ENCODE measurements at places on chromosomes 12 and 14.
A peak's percentile ranks its signal among the peaks of the same experiment; 100 is the strongest.

- no peak for DNase-seq
Observed at GRCh38 chr14:23181946-23182345, 1.5 kb downstream of the SLC7A8 start.

- no peak for DNase-seq
Observed at GRCh38 chr14:75807667-75808360, 146.8 kb downstream of the TTLL5 start.

DNA sequence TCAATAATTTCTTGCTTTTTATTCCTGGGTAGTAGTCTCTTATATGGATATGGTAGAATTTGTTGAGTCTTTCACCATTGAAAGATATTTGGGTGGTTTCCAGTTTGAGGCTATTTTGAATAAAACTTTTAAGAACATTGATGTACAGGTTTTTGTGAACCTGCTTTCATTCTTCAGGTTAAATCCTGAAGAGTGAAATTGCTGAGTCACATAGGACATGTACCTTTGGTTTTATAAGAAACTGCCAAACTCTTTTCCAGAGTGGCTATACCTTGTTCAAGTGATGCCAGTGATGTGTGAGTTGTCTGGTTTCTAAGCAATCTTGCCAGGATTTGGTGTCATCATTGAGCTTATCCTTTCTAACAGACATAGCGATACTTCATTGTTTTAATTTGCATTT lies 184.6 kb upstream of the PZP start:
- DNase-seq, result no peak

DNA sequence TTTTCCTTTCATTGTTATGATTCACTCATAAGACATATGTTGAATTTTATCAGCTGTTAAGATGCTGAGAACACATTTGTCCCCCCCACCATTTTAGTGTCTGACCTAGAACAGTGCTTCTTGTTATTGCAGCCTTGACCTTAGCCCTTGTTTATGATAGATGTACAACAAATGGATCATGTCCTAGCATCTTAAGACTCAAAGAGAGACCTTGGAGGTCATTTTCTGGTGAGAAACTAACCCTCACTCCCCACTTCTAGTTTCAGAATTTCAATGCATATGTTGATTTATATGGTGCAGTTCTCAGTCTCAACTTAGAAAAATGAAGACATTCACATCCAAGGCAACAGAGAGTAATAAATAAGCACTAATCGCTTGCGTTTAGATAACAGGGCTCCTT lies 391.2 kb downstream of the AEBP2 start:
- DNase-seq, result no peak

- no peak for DNase-seq
Observed at GRCh38 chr12:81502912-81503695, 256.0 kb downstream of the PPFIA2 start.

GRCh38 chr12:5076761-5077160 lies 33.1 kb downstream of the KCNA5 start:
- DNase-seq, result no peak

DNA sequence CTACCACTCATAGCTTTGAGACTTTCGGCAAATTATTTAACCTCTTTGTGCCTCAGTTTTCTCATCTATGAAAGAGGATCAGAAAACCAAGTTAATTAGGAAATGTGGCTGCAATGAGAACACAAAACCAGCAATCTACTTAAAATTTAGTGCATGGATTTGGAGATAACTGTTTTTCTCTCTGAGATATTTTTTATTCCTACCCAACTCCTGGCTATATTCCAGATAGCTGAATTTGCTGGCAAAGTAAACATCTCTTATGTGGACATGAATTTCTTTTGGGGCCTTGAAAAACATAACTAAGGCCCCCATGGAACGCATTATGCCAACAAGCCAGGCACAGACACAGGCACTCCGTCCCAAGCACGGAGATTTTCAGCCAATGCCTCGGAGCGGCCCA lies 53.4 kb upstream of the FOXN3 start:
- no peak for DNase-seq

GRCh38 chr14:101242442-101243385 lies 318.6 kb upstream of the DIO3 start:
- DNase-seq, result no peak

- DNase-seq, result no peak
Observed at GRCh38 chr12:130562716-130563115, 153.4 kb downstream of the RIMBP2 start.

DNA sequence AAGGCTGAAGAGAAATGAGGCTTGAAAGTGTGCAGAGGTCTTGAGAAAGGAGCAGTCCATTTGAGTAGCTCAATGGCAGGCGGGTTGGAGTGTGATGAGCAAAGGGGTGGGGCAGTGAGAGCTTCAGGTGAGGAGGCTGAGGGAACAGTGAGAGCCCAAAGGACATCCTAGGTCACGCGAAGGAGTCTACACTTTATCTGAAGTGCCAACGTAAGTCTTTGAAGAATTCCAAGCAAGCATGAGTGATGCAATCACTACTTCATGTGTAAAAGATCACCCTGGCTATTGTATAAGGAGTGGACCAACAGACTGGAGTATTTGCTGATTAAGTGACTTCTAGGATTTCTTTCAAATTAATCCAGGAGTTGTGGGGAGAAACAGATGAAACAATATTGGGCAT lies 159.9 kb upstream of the HIF1A start:
- no peak for DNase-seq

DNA sequence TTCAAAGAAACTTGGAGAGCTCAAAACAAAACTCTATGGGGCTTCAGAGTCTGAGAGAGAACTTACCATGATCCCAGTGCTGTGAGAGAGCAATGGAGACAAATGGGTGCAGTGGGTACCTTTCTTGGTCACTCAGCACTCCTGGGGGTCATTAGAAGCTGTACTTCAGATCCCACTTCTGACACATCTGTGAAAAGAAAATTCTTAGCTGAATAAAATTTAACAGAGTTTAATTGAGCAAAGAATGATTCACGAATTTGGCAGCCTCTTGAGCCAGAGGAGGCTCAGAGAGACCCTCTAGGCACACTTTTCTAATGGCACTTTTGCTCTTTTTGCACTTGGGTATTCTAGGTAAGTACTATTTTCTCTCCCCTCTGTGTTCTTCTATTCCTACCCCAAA lies 96.8 kb upstream of the SYT10 start:
- no peak for DNase-seq

DNA sequence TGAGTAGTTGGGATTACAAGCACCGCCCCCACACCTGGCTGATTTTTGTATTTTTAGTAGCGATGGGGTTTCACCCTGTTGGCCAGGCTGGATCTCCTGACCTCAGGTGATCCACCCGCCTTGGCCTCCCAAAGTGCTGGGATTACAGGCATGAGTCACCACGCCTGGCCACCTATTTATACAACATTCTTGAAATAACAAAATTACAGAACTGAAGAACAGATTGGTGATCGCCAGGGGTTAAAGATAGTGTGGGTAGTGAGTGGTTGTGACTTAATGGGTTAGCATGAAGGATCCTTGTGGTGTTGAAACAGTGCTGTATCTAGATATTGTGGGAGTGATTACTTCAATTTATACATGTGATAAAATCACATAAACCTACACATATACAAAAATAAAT lies 7.4 kb downstream of the GLIPR1L1 start:
- no peak for DNase-seq

GRCh38 chr12:110561471-110562201 lies 21.5 kb downstream of the PPTC7 start:
- DNase-seq, result no peak

DNA sequence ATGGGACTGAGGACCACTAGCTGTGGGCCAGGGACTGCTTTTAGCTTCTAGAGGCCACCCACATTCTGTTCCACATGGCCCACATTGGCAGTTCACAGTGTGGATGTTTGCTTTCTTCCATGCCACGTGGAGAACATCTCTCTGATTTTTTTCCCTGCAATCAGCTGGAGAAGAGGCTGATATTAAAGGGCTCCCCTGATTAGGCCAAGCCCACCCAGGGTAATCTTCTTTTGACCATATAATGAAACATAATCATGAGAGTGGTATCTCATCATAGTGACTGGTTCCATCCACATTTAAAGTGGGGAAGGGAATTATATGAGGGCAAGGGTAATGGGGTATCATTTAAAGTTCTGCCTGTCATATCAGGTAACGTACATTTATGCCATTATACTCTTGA lies 15.8 kb downstream of the DAAM1 start:
- DNase-seq, result no peak

DNA sequence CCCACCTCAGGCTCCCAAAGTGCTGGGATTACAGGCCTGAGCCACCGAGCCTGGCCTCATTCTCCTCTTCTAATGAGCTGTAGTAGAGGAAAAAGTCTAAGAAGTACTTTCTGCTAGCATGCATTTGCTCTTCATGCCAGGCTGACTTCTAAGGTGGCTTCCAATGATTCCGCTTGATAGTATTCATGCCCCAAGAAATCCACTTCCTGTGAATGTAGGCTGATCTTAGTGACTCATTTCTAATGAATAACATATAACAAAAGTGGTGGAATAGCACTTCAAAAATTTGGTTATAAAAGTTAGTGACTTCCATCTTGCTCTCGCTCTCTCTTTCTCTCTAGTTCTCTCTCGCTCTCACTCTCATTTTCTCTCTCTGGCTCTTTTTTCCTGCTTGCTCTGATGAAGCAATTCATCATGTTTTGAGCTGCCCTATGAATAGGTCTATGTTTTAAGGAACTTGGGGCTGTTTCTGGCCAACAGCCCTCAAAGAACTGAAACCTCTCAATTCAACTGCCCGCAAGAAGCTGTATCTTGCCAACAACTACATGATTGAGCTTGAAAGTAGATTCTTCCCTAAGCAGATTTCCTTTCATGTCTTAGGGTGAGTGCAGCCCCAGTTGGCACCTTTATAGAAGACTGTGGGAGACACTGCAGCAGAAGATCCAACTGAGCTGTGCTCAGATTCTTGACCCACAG lies 282.9 kb downstream of the RMST start:
- no peak for DNase-seq

- DNase-seq, result no peak
Observed at GRCh38 chr12:42237853-42238239, 202 bp downstream of the YAF2 start.

DNA sequence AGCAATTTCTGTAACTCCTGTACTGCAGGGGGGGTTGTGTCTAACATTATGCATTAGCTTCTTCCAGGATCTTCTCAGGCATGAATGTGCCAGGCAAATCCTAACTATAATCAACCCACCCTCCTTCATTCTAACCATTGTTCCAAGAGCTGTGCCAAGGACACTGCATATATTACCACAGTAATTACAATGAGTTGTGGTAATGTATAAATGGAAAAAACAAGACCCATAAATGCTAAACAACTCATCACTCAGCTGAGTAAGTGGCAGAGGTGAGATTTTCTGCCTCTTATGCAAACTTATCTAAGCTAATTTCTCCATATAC lies 80.6 kb downstream of the PRKD1 start:
- DNase-seq, result no peak

GRCh38 chr12:76060111-76060510 lies 24.4 kb downstream of the NAP1L1 start:
- DNase-seq, result no peak

- no peak for DNase-seq
Observed at GRCh38 chr14:60165547-60165876, 314 bp upstream of the DHRS7 start.

GRCh38 chr12:127893895-127894609 lies 372.9 kb upstream of the TMEM132C start:
- peak; percentile 24 for DNase-seq

- no peak for DNase-seq
Observed at GRCh38 chr12:85350356-85350755, 70.3 kb downstream of the ALX1 start.

DNA sequence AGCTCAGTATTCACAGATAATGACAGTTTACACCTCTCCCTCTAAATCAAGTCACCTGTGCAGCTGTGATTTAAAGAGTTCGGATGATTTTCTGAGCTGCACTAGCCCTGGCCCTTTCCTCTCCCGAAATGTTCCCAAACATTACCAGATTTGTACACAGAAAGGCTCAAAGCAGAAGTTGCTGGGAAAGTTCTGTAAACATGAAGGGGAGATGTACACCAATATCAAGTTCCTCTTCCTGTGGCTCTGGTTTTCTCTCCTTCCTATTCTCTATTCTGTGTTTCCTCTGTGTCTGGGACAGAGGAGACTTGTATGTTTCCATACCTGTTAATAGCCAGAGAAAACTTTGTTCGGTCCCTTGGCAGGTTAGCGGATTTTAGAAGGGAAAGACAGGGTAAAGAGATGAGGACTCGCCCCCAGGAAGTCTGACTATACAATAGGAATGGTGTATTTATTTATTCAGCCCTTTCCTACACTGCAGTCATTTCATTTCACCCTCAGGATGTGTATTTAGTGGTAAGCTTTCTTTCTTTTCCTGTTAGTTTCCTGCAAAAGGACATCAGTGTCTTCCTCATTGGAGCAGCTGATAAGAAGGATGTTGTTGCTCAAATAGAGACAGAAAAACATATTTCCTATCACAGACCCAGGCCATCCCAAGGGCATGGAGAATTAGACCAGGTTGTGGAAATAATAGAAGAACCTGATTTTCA lies 7.6 kb upstream of the NUMB start:
- DNase-seq, result no peak

DNA sequence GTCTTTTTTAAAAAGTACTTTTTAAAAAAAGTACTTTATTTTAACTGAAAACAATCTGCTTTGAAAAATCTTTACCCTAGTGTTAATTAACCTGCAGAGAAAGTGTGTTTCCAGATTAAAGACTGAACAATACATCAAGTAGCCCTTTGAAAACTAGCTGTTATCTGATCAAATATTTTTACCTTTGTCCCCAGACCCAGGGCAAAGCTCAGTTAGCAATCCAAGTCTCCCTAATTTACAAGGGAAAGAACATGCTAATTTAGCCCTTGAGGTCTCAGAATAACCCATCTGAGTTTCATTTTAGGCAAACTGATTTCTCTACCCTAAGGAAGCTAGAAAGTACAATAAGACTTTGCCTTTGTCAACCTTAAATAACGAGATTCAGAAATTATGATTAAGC lies 91.2 kb downstream of the PPM1H start:
- DNase-seq, result no peak

- DNase-seq, result no peak
Observed at GRCh38 chr14:64509036-64509435, 4.5 kb downstream of the ZBTB1 start.

- DNase-seq, result no peak
Observed at GRCh38 chr12:93892423-93893268, 215.5 kb downstream of the CRADD start.

GRCh38 chr12:1885599-1886245 lies 32.7 kb downstream of the CACNA2D4 start:
- no peak for DNase-seq

DNA sequence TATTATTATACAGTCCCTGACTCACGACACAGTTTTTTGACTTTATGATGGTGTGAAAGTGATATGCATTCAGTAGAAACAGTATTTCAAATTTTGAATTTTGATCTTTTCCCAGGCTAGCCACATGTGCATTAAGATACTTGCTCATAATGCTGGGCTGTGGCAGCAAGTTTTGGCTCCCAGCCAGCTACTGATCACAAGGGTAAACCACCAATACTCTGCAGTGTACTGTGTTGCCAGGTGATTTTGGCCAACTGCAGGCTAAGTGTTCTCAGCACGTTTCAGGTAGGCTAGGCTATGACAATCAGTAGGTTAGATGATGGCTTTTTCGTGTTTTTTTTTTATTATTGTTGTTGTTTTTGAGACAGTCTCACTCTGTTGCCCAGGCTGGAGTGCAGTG lies 69.4 kb upstream of the ACTN1 start:
- no peak for DNase-seq
